ENCODE measurements at places on chromosomes 16 and 17.

- no peak for DNase-seq
Observed at GRCh38 chr17:41284546-41284945, 9.0 kb downstream of the KRTAP9-7 start.

DNA sequence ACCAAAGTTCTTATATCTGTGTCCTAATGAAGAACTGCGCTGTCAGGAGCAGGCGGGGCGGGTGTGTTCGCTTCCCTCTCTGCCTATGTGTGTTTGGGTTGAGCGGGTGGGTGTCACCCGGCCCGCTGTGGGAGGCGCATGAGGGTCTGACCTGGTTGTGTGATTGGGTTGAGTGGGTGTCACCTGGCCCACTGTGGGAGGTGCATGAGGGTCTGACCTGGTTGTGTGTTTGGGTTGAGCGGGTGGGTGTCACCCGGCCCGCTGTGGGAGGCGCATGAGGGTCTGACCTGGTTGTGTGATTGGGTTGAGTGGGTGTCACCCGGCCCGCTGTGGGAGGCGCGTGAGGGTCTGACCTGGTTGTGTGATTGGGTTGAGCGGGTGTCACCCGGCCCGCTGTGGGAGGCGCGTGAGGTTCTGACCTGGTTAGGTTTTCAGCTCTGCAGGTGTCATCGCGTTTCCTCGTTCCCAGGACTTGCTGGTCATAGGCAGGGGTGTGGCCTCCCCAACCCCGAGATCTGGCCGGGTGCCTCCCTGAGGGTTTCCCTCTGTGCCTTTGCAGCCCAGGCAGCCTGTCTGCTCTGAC lies 69.6 kb upstream of the ZNF750 start:
- DNase-seq = peak; percentile 25

GRCh38 chr17:48720266-48721008 lies 1.9 kb downstream of the PRAC1 start:
- no peak for DNase-seq

DNA sequence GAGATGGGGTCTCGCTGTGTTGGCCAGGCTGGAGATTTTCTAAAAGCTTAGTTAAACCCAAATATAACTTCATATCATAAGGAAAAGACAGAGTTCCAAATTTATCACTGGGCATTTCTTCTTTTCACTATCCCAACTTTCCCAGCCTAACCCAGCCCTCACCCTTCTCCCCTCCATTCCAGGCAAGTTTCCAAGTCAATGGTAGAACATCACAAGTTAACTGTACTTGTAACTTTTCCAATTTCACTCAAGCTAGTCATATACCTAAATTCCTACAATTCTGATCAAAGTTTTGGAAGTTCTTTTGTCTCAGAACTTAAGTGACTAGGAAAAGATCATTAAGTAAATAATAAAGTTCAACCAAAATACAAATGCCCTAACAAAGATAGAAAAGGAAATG lies 61.2 kb downstream of the USP32 start:
- no peak for DNase-seq

- no peak for DNase-seq
Observed at GRCh38 chr17:77570565-77570898, 388.0 kb upstream of the TNRC6C start.

DNA sequence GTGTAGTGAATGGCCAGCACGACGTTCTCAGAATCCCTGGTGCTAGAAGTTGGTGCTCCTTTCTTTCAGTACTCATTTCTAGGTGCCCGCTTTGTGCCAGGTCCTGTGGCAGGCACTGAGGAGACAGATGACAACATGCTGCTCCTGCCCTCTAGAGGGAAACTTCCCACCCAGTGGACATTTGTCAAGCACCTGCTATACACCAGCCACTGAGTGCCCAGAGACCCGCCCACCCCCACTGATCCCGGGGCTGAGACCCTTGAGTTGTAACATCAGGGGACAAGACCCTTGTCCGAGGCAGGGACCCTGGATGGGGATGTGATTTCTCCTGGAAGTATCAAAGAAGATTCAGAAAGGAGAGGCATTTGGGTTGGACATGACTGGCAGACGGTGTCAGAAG lies 25.1 kb downstream of the UNC13D start:
- no peak for DNase-seq

- no peak for DNase-seq
Observed at GRCh38 chr17:45924332-45924820, 30.0 kb downstream of the MAPT start.

- no peak for DNase-seq
Observed at GRCh38 chr16:35714665-35715064, 2255.3 kb downstream of the TP53TG3F start.

DNA sequence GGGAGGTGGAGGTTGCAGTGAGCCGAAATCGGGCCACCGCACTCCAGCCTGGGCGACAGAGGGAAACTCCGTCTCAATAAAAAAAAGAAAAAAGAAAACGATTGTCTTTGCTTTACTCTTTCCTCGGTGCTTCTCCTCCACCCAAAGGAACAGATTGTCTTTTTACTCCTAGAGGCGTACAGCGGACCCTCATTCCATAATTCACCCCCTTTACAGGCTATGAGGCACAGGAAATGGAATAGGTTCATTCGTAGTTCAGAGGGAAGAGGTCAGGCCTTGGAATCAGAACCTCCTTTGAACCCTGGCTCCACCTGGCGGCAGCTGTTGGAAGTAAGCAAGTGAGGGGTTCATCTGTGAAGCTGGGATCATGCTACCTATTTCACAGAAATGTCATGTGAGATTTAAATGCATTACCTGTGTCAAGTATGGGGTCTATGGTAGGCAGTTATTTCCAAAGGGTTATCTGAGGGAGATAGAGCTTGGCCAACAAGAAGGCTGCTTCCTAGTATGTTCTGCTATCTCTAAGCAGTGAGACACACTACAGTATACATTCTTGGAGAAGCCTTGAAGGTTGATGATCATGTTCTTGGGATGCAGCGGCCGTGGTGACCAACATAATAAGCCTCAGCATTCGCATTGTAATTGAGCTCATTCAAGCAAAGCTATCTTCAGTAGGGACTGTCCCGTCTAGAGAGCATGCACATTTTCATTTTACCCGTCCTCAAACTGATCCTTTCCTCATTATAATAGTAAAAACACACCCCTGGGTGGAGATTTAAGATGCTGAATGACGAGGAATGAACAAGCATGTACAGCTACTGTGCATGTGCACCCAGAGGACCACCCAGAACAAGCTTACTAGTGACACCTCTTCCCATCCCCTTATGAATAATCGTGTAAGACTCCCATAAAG lies 18.7 kb upstream of the ZNF689 start:
- DNase-seq = peak; percentile 78

- DNase-seq = no peak
Observed at GRCh38 chr17:31573047-31573446, 181.6 kb downstream of the RAB11FIP4 start.

GRCh38 chr17:58184986-58185761 lies 7.4 kb upstream of the EPX start:
- no peak for DNase-seq

- peak; percentile 49 for DNase-seq
Observed at GRCh38 chr17:78356101-78356713, 3.7 kb downstream of the SOCS3 start.

- no peak for DNase-seq
Observed at GRCh38 chr17:33924104-33924503, 331.0 kb upstream of the CCL2 start.

GRCh38 chr16:84319146-84319760 lies 24.6 kb downstream of the WFDC1 start:
- DNase-seq = no peak

- DNase-seq = no peak
Observed at GRCh38 chr17:69170377-69170776, 28.7 kb upstream of the ABCA6 start.

GRCh38 chr17:44174427-44174826 lies 3.9 kb downstream of the ASB16 start:
- DNase-seq = no peak

DNA sequence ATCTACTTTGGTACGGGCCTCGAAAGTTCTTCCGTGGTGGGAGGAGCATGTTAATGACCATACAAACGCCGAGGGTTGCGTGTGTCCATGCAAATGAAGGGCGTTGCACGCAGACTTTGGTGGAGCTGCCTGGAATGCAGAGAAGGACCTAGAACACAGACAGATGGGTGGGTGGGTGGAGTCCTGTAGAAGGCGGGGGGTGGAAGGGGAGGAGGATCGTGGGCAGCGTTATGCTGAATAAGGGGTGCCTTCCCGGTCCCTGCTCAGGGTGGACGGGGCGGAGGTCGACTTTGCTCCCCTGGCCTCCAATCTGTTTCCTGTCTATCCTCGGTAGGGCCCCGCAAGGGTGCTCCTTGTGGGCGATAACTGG lies 795 bp upstream of the PAQR4 start:
- no peak for DNase-seq

- no peak for DNase-seq
Observed at GRCh38 chr16:75580-76501, 2.2 kb upstream of the MPG start.

DNA sequence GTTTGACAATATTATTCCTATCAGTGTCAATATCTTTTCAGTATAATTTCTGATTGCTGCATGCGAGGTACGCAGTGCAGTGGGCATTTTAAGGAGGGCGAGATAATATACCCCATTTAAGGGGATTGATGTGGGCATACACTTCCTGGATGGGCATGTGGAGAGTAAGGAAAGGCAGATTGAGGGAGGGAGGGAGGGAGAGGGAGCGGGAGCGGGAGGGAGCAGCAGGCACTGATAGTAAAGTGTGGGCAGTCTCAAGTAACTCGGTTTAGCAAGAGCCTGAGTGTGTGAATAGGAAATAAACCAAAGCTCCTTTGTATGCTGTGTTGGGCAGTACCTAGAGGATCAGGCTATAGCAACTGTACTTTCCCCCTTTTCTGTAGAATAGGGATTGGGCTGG lies 5.1 kb downstream of the BPTF start:
- DNase-seq = no peak

DNA sequence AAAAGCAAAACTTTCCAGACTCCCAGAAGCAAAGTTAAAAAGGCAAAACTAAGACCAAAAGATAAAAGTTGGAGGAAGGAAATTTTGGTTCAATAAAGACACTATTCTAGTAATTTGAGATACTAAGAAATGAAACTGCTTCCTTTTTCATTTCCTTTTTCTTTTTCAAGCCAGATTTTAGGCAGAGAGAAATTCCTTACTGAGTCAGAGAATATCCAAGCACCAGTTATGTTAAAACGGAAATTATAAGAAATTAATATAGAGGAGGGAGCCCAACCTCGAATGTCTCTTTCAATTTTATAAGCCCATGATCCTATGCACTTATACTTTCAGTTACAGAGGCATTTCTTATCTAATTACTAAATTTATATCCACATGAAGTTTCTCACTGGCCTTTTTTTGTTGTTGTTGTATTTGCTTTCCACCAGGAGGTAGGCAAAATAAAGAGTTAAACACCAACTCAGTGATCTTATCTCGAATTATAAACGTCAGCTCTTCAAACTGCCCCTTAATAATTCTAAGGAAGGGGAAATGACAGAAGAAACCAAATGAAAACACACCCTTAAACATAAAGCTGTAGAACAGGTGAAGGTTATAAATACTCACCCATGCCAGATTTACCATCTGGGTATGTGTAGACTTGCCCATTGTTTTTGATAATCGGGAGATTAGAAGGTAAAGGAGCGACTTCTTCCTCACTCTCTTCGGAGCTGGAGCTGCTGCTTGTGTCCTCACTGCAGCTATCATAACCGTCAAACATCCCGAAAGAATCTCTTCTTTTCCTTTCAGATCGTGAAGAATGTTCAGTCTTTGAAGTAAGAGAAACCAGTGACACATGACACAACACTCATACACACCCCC lies 35.2 kb downstream of the MBTD1 start:
- DNase-seq = no peak

DNA sequence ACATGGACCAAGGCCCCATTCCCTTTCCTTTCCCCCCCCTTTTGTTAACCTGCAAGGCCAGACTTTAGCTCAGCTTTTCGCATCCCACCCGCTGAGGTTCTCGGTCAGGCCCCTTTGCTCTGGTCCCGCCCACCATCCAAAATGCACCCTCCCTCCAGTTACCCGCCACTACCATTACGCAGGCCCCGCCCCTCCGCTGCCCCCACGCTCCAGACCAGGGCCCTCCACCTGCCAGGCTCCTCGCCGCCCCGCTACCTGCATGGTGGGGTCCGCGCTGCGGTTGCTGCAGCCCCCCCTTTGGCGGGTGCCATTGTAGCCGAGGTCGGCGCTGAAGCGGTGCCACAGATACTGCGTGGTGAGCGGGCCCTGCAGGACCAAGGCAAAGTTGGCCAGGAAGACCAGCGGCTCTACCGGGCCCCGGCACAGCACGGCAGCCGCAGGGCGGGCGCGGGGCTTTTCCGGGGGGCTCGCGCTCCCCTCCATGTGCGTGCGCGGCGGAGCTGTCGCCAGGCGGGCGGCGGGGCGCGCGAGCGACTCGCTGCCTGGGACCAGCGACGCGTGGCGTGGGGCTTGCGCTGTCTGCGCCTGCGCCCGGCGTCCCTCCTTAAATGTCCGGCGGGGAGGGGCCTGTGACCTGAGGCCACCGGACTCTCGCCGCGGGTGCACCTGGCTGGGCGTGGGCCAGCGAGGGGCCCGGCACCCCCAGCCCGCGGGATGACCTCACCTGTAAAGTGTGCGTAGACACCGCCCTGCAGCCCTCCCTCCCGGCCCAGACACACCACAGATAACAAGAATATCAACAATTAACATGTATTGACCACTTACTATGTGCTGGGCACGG lies at the start of gene SLC46A1:
SLC46A1 (minus strand) TSS at position 581 of the 841 bp plus-strand sequence; CDS start at position 483, 98 bp downstream.
- no peak for DNase-seq

GRCh38 chr17:6279659-6280058 lies 155.3 kb downstream of the AIPL1 start:
- DNase-seq = no peak

DNA sequence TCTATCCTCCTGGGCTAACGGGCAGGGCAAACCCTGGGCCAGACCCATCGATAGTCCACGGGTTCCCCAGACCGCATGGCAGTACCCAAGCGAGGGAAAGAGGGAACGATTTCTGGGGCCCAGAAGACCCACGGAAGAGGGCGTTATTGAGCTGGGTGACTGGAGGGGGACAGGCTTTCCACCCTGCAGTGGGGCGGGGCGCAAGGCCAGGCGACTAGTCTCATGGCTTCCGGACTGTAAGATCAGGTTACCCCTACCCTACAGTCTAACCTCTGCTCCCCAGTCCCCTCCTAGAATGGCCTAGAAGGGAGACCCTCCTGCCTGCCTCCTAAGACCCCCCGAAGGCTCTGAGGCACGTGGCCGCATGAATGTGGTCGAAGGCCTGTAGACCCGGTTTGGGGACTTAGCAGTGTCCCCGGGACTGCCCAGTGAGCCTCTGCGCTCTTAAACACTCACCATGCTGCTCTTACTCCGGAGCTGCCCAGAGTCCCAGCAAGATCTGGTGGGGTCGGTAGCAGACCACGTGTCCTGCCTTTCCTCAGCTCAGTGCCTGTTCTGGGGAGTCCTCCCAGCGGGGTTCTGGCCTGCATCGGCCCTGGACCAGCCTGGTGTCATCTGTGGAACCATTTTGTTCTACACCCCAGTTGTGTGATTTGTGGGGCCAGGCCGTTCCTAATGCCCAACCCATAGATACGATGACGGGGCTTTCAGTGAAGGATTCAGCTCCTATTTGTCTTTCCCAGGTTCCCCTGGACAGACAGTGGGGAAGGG lies 13.2 kb upstream of the AURKB start:
- DNase-seq = no peak

Data from stimulated activated CD8-positive, alpha-beta memory T cell treated with anti-CD3 and anti-CD28 coated beads, Interleukin-4, amount 100 ng/mL, for 1 hour (primary cell).